ENCODE measurements at places on chromosomes 5 and 9.

GRCh38 chr9:6584881-6585597, 60.5 kb downstream of the GLDC start:
- no peak for DNase-seq

GRCh38 chr5:171355302-171355724, 32.3 kb upstream of the NPM1 start:
- no peak for DNase-seq

DNA sequence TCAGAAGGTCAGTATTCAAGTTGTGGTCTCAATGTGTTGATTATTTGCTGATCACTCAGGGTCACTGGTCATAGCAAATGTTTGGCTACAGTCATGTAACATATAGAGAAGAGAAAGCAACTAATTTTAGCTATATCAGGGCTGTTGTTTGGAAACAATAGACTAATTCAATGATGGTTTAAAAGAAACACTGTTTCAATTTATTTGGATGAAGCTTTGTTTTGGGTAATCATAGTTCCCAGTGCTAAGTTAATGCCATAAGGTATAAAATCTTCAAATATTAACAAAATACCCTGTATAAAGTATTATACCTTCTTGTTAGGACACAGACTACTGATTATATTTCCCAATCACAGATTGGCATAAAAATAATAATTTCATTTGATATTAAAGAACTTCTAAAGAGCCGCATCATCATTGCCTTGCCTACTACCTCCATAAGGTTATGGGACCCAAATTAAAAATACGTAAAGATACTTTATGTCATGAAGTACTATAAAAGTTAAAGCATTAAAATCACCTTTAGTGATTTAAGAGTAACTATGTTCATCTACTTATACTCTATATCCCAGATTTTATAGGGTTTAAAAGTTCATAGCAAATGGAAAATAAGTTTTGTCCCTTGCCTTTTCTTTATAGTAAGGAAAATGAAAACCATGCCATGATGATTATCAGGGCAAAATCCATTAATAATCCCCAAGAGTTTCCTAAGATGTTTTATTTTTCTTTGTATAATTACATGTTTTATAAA, 6.0 kb downstream of the NR3C1 start:
- DNase-seq: no peak

- DNase-seq: no peak
These were observed 26.6 kb downstream of the POC5 start for GRCh38 chr5:75690669-75691068.

GRCh38 chr9:24986331-24986730, 440.6 kb upstream of the IZUMO3 start:
- no peak for DNase-seq

- peak; percentile 5 for DNase-seq
These were observed 194.7 kb upstream of the FREM1 start for GRCh38 chr9:15104826-15105420.

DNA sequence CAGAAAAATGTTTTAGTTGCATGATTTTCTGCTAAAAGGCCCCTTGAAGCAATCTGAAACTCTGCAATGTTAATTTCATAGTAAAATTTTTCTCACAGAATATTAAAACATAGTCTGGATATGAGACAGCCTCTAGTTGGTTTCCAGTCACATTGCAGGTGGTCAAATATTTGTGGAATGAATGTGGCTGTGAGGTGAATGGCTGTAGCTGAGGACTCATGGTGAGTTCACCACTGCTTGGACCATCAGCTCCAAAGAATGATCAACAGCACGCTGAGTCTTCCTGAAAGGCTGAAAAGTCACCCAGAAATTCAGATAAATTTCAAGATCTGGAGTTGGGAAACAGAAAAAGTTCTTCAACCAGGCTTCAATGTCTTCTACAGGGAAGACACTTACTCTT, 79.8 kb downstream of the MAT2B start:
- no peak for DNase-seq

DNA sequence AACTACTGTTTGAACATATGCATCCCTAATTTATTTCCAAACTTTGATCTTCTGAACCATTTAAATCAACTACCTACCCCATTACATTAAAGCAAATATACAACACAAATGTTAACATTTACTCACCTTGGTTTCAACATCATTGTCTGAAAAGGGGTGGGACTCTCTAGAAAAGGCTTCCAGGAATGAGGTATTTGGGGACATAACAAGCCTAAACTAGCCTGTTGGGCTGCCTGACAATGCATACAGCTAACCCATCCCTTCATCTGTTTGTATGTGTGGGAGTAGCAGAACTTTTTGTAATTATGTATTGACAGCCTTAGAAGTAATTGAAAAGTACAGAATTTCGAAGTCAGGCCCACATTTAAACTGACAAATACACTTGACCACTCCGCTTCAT, 2225.9 kb upstream of the C9orf72 start:
- DNase-seq: no peak

DNA sequence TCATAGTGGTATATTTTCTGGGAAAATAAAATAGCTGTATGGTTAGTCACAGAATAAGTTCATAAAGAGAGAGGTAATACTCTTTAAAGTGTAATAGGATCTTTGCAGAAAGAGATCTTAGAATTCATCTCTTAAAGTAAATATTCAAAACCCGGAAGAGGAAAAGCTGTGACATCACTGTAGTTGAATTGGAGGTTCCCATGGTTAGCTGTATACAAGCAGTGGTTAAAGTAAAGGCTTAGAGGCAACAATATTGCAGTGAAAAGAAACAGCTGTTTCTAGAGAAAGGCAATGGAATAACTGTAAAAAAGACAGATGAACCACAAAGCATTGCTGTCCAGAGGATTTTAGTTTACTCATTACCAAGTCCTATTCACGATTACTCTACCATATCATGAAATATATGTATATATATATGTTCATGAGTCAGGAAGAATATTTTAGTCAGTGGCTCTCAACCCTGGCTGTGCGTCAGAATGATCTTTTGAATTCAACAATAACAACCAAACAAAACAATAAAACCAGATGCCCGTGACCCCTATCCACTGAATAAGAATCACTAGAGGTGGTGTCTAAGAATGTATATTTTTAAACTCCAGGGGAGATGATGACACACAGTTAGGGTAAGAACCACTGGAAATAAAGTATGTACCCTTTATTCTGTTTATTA, 4.7 kb downstream of the ERCC6L2 start:
- DNase-seq: no peak

DNA sequence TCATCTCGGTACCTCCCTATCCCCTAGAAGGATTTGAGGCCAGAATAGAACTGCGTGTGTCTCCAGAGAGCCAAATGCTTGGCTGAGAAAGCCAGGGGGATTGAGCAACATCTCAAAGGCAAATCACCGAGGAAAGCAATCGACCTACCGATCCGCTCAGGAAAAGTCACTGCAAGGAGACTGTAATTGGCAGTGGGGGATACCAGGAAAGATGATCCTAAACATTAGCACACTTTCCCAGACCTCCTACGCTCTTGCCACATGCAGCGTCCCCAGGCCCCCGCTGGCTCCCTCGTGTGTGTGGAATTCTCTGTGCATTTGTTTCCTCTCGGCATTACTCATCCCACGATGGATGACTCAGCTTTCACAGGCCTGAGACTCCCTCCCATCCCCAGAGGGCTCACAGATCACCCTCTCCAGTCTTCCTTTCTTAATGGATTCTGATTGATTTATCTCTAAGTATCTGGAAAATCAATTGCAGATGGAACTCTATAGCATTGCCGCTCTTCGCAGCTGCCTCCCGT, 82.2 kb upstream of the ICE1 start:
- DNase-seq: no peak

- no peak for DNase-seq
These were observed 53.8 kb downstream of the OLFM1 start for GRCh38 chr9:135141183-135141774.

DNA sequence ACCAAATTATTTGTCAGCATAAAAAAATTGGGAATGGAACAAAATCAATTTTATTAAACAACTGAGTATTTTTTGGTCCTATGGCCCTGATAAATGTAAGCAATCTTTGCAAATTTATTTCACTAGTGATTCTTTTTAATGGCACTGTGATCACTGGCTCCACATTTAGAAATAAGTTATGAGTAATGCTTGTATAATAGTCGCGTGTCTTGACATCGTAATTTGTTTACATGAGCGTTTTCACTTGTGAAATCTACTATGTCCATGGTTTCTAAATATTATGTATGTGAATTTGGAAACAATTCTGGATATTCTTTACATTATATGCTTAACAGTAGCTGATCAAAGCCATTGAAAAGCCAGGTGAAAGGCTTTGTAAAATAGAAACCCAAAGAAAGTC, 817.5 kb downstream of the EFNA5 start:
- no peak for DNase-seq

- DNase-seq: no peak
These were observed 3.3 kb upstream of the SECISBP2 start for GRCh38 chr9:89314955-89315354.

DNA sequence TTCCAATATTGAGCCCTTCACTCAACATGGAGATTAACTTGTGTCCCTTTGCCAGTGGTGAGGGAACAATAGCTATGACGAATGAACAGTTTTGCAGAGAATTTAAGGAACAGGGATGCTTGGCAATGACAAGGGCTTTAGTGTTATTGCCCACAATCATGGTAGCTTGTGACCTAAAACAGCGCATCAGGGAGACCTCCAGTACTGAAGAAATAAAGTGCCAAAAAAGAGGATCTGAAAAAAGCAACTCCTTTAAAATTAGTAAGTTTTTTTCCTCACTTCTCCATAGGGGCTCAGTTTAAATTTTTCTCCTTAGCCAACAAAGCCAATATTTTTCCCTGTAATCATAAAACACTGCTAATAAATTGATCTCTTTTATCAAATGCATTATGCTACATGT, 41.8 kb upstream of the PAM start:
- no peak for DNase-seq

DNA sequence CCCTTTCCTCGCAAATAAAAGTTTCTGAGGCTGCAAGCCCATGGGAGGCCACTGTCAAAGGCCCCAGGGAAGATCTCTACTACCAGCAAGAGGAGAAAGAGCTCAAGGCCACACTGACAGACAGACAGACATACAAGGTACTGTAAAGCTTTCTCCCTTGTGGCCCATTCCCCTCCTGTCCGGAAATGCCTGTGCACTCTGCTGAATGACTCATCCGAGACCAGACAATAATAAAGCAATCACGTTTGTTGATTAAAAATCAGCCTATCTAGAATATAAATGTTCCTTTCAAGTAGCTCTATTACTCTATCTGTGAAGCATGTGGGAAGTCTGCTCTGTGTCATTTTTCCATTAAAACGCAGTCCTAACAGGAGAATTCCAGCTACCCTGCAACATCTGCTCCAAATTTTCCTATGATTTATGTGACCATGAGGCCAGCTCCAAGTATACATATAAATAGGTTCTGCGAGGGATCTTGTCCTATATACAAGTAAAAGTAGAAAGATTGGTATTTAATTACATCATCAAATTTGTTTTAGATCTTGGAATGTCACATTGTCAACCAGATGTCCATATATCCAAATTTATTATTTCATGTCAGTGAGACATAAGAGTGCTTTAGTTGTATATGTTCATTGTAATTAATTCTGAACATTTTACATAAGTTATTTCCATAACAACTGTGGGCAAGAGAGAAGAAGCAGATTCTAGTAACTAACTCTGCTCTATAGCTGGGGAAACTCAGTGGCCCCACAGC, 34.7 kb upstream of the TGFBI start:
- DNase-seq: no peak

- no peak for DNase-seq
These were observed 394.0 kb upstream of the BRINP1 start for GRCh38 chr9:119763260-119763659.

- DNase-seq: no peak
These were observed 66.6 kb downstream of the RXRA start for GRCh38 chr9:134392900-134393299.

DNA sequence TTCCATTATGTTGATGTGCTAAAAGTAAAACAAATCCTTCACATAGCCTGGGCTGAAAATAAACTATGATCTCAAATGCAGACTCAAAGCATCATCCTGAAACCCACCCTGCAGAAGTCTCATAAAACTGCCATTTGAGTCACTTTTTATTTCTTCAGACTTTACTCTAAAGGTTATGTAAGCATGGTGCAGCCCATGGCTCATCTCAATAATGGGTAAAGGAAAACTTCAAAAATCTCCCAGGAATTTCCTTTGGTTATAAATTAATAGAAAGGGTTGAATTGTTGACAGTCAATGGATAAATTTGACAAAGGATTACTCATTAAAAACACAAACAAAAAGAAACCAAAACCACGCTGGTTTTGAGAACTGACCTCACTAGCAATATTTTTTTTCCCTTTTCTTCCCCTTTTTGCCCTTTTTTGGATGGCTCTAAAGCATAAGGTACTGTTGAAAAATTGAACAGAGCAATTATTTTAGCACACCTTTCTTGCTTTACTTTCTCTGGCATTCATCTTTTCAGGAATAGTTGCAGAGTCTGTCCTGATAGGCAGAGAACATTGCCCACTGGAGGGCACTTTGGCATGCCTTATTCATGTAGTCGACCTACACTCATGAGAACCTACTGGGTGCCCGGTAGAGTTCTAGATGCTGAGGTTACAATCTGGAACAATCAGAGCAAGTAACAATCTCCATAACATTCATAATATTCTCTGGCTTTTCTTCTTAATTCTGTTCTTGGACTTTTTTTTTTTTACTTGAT, 191.4 kb downstream of the TMEM167A start:
- DNase-seq: no peak

DNA sequence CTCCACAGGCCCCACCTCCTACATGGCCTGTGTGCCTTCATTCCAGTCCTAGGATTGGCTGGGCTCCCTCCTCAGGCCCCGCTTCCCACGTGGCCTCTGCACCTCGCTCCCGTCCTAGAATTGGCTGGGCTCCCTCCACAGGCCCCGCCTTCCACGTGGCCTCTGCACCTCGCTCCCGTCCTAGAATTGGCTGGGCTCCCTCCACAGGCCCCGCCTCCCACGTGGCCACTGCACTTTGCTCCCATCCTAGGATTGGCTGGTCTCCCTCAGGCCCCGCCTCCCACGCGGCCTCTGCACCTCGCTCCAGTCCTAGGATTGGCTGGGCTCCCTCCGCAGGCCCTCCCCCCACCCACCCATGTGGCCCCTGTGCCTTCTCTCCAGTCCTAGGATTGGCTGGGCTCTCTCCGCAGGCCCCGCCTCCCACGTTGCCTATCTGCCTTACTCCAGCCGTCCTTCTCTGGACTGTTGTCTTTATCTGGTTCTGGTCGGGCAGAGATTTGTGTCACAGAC, 45.3 kb upstream of the CACNA1B start:
- no peak for DNase-seq

DNA sequence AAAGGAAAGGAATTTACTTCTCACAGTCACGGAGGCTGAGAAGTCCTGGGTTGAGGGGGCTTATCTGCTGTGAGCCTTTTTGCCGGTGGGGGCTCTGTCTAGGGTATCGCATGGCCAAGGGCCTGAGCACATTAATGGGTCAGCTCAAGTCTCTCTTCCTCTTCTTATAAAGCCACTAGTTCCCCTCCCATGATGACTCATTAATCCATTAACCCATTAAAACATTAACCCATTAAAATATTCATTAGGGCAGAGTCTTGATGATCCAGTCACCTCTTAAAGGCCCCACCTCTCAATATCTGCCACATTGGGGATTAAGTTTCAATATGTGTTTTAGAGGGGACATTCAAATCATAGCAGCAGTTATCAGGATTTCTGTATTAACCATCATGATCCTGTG, 406.3 kb downstream of the SPOCK1 start:
- DNase-seq: no peak

GRCh38 chr5:92401-93220, 643 bp downstream of the PLEKHG4B start:
- DNase-seq: no peak

- DNase-seq: no peak
These were observed 77.2 kb upstream of the IRX4 start for GRCh38 chr5:1959725-1960581.

GRCh38 chr9:35859310-35859989, 10.8 kb downstream of the OR13J1 start:
- DNase-seq: no peak

GRCh38 chr9:98191671-98192502, 550 bp downstream of the CORO2A start:
- no peak for DNase-seq
